ENCODE measurements at places on chromosomes 4 and X.

DNA sequence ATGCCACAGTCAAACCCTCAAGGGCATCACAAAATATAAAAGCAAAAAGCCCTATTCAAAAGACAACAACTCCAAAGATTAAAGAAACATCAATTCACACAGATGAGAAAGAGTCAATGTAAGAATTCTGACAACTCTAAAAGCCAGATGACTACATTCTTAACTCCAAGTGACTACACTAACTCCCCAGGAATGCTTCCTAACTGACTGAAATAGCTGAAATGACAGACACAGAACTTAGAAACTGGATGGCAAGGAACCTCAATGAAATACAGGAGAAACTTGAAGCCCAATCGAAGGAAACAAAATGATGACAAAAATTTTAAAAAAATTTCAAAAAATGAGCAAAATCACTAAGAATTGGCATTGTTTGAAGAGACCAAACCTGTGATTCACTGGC lies 1047.6 kb upstream of the PCDH10 start:
- no peak for DNase-seq

DNA sequence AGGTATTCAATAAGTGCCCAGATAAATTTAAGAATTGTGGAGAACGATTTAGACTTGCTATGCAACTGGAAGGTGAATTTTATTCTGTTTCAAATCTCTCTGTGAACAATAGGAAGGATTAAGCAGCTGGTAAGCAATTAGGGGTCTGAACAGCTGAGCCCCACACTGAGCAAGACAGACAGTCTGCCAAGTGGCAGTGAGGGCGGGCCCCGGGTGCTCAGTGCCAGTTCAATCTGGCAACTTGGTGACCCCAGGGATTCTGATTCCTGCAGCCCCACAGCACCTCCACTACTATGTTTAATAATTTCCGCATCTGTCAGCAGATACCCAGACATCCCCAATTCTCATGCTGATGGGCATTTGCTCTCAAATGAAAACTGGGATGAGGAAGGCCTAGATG lies 317.3 kb downstream of the PPP1R2C start:
- DNase-seq = no peak

DNA sequence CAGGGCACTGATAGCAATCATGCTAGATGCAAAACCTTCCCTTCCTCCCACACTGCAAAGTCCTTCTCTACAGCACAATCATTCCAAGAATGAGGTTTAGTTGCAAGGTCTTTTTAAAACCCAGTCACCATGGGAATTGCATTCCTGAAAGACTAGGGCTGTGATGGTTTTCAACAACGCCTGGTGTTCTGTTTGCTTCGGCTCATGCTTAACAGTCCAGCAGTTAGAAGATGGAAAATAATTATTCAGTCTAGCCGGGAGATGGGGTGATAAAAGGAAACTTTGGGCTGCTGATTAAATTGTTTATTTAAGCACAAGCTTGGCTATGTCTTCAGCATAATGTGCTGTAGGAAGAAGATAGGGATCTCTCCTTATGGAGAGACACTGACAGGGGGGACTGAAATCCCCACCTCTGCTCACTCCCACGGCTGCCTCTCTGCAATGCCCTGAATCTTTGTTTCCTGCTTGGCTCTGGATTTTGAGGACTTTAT lies 211.4 kb downstream of the MID1IP1 start:
- no peak for DNase-seq

GRCh38 chrX:63434665-63435064 lies 83.5 kb upstream of the SPIN4 start:
- no peak for DNase-seq

- no peak for DNase-seq
Measured at GRCh38 chr4:74319470-74319869, 11.2 kb downstream of the EPGN start.

GRCh38 chr4:109251396-109251795 lies 51.1 kb downstream of the COL25A1 start:
- DNase-seq = no peak

- no peak for DNase-seq
Measured at GRCh38 chrX:124293810-124294209, 38.6 kb upstream of the TEX13D start.

Measured in stimulated activated CD4-positive, alpha-beta T cell treated with anti-CD3 and anti-CD28 coated beads, Interleukin-15, amount 100 ng/mL, for 24 hours (primary cell).